Left lung (tissue), 14 donors: ENCODE measurements at places on chromosomes 2 and 18. TPM values are rescaled to one million over a fixed set of nuclear protein-coding genes. Genes with fewer than 3 reads are reported as not detected.

DNA sequence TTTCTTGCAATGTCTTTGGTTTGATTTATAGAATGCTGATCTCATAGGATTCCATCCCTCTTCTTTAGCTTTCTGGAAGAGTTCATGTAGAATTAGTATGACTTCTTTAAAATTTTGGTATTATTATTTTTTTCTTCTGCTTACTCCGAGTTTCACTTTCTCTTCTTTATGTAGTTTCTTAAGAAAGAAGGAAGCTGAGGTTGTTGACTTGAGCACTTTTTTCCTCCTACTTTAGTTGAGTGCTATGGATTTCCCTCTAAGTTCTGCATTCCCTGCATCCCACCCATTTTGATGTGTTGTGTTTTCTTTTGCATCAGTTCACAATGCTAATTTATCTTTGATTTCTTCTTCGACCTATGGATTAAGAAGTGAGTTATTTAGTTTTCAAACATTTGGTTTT, 78.9 kb upstream of the SPRED2 start:
- no peaks in the 10 kb centered on the region for H3K27me3 ChIP-seq
- no peaks in the 10 kb centered on the region for H3K4me1 ChIP-seq
- no peaks in the 10 kb centered on the region for H3K36me3 ChIP-seq
- no peak overlapping the region for H3K27ac ChIP-seq
- no peak for DNase-seq

- DNase-seq, result no peak
- no peaks in the 10 kb centered on the region for H3K4me1 ChIP-seq
- H3K27me3 ChIP-seq, result no peaks in the 10 kb centered on the region
- no peak overlapping the region for H3K4me3 ChIP-seq
Measured at GRCh38 chr2:125822746-125823145, 833.2 kb upstream of the GYPC start.

SPRED2 gene
- total RNA-seq, result 34.5 TPM

GRCh38 chr18:21996351-21996826, 173.0 kb upstream of the GATA6 start:
- no peak overlapping the region for H3K4me3 ChIP-seq
- H3K27ac ChIP-seq, result peak overlapping the region; percentile 1
- no peaks in the 10 kb centered on the region for H3K4me1 ChIP-seq
- H3K36me3 ChIP-seq, result no peaks in the 10 kb centered on the region
- H3K27me3 ChIP-seq, result no peaks in the 10 kb centered on the region

GRCh38 chr2:230953845-230954244, 28.8 kb upstream of the GPR55 start:
- no peaks in the 10 kb centered on the region for H3K27me3 ChIP-seq
- DNase-seq, result no peak
- no peak overlapping the region for H3K27ac ChIP-seq
- H3K4me1 ChIP-seq, result peaks cover 9% of the 10 kb centered on the region

DNA sequence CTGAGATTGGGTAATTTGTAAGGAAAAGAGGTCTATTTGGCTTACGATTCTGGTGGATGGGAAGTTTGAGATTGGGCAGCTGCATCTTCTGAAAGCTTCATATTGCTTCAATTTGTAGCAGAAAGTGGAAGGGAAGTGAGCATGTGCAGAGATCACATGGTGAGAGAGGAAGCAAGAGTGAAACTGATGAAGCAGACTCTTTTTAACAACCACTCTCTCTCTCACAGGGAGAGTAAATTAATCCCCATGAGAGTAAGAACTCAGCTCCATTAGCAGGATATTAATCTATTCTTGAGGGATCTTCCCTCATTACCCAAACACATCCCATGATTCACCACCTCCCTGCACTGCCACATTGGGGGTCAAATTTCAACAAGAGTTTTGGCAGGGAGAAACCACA, 298.5 kb upstream of the CELF4 start:
- no peaks in the 10 kb centered on the region for H3K4me1 ChIP-seq
- H3K27me3 ChIP-seq, result no peaks in the 10 kb centered on the region
- no peak for DNase-seq
- H3K27ac ChIP-seq, result no peak overlapping the region
- no peak overlapping the region for H3K4me3 ChIP-seq

GRCh38 chr18:11118051-11118766, 31.2 kb downstream of the PIEZO2 start:
- H3K27me3 ChIP-seq, result no peaks in the 10 kb centered on the region
- no peak for DNase-seq
- H3K4me1 ChIP-seq, result no peaks in the 10 kb centered on the region

GRCh38 chr2:132825601-132826000, 155.6 kb upstream of the LYPD1 start:
- no peaks in the 10 kb centered on the region for H3K4me1 ChIP-seq
- H3K27me3 ChIP-seq, result no peaks in the 10 kb centered on the region
- H3K27ac ChIP-seq, result no peak overlapping the region
- no peak for DNase-seq
- no peaks in the 10 kb centered on the region for H3K36me3 ChIP-seq
- H3K4me3 ChIP-seq, result no peak overlapping the region

GRCh38 chr2:42922790-42923579, 130.6 kb upstream of the HAAO start:
- DNase-seq, result no peak
- H3K4me1 ChIP-seq, result peaks cover 44% of the 10 kb centered on the region
- H3K36me3 ChIP-seq, result no peaks in the 10 kb centered on the region
- H3K4me3 ChIP-seq, result no peak overlapping the region
- peak overlapping the region; percentile 73 for H3K27ac ChIP-seq

- no peak for DNase-seq
- no peaks in the 10 kb centered on the region for H3K27me3 ChIP-seq
- H3K4me3 ChIP-seq, result no peak overlapping the region
- H3K27ac ChIP-seq, result no peak overlapping the region
Measured at GRCh38 chr2:225177098-225177497, 134.8 kb upstream of the DOCK10 start.

ABCA12 gene
- total RNA-seq, result 0.58 TPM

GNLY gene
- 9.2 TPM for total RNA-seq

CRYGD gene
- not detected for total RNA-seq

TFCP2L1 gene
- total RNA-seq, result 24.1 TPM

- no peaks in the 10 kb centered on the region for H3K4me1 ChIP-seq
- no peak overlapping the region for H3K27ac ChIP-seq
- no peak overlapping the region for H3K4me3 ChIP-seq
- no peaks in the 10 kb centered on the region for H3K36me3 ChIP-seq
- no peak for DNase-seq
Measured at GRCh38 chr18:21834299-21834660, 93.7 kb downstream of the MIB1 start.

SF3B1 gene
- 203 TPM for total RNA-seq

WDCP gene
- total RNA-seq, result 10.3 TPM

UPP2 gene
- total RNA-seq, result not detected

DNA sequence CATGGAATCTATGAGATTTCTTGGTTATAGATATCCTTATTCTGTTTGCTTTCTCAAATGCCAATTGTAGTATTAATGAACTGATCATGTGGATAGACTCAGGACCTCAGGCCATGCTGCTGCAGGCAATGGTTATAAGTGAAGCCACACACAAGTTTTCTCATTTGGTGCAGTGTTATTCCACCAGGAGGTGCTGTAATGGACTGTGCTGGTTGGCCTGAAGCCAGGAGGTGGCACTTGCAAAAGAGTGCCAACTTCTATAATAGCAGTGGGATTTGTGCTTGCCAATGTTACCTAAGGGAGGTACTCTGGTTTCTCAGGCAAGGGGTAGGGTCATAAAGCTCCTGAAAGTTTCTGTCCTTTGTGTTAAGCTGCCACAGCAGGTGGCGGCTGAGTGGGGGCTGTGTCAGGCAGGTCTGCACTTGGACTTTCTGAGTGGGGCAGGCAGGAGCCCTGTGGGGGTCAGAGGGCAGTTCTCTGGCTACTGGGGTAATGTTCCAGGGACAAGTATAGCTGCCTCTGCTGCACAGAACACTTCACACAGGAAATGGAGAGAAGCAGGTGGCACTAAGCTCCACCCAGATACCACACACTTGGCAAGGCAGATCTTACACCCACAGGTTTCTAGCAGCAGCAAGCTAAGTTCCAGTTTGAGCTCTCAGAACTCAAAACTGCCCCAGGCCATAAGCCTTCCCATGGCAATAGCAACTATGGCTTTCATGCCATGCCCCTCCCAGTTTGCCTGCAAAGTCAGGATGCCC, 352.6 kb upstream of the CWC22 start:
- no peak overlapping the region for H3K27ac ChIP-seq
- H3K4me1 ChIP-seq, result no peaks in the 10 kb centered on the region
- no peaks in the 10 kb centered on the region for H3K27me3 ChIP-seq
- H3K36me3 ChIP-seq, result no peaks in the 10 kb centered on the region

KCNG2 gene
- total RNA-seq, result 1.1 TPM

REG1B gene
- total RNA-seq, result not detected

DSG4 gene
- not detected for total RNA-seq

GRCh38 chr18:56444201-56444600, 194.2 kb downstream of the TXNL1 start:
- no peaks in the 10 kb centered on the region for H3K4me1 ChIP-seq
- peak overlapping the region; percentile 47 for H3K27ac ChIP-seq
- H3K36me3 ChIP-seq, result no peaks in the 10 kb centered on the region
- H3K4me3 ChIP-seq, result no peak overlapping the region
- no peaks in the 10 kb centered on the region for H3K27me3 ChIP-seq

DNA sequence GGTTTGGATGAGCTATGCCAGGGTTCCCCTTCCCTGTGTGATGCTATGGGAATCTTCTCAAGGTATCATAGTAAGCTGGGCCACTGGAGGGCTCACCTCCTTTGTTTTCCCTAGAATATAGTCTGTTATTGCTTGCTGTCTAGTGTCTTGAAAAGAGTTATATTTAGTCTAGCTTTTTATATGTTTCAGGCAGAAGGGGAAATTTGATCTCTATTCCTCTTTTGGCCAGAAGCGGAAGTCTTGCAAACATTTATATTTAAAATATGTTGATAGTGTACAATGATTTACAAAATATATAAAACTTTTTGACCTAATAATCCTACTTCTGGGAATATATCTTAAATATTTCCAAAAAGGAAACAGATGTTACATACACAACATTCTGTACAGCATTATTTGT, 260.7 kb downstream of the FHOD3 start:
- no peak overlapping the region for H3K27ac ChIP-seq
- H3K36me3 ChIP-seq, result no peaks in the 10 kb centered on the region
- no peak overlapping the region for H3K4me3 ChIP-seq
- DNase-seq, result no peak

IWS1 gene
- total RNA-seq, result 37.2 TPM

DNA sequence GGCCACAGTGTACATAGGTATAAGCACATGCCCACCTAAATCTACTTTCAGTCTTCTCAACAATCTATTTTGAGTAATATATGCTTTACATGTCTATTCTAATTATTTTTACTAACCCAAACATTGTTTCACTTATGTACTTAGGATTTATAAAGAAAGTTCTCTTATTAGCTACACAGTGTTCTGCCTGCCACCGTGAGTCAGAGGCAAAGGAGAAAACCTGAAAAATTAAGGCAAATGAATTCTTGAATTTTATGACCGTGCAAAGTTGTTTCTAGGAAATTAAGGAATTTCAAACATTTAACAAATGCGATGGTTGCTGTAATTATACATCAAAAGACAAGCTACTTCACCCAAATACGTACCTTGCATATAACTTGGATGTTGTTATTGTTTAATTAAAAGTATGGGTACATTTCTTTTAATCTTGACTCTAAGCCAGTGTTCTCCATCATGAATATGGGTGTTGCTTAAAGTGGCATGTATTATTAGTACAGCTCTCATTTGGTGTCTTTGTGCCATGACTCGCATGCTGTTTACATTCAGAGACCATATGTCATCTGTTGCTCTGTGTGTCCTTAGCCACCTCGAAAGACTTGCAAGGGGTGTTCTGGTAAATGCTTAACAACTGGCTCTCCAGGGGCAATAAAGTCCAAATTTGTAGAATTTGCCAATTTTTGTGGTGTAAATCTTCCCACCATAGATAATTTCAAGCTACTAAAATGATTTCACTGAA, 154.3 kb upstream of the FN1 start:
- no peak for DNase-seq
- no peaks in the 10 kb centered on the region for H3K27me3 ChIP-seq
- H3K36me3 ChIP-seq, result no peaks in the 10 kb centered on the region
- H3K4me1 ChIP-seq, result no peaks in the 10 kb centered on the region
- no peak overlapping the region for H3K27ac ChIP-seq
- H3K4me3 ChIP-seq, result no peak overlapping the region

GRCh38 chr2:212709280-212709679, 170.7 kb upstream of the ERBB4 start:
- H3K27me3 ChIP-seq, result no peaks in the 10 kb centered on the region
- no peak overlapping the region for H3K27ac ChIP-seq
- no peak overlapping the region for H3K4me3 ChIP-seq
- DNase-seq, result no peak

CRYGC gene
- total RNA-seq, result not detected

KATNAL2 gene
- 2.4 TPM for total RNA-seq

- H3K4me3 ChIP-seq, result no peak overlapping the region
- DNase-seq, result no peak
- peaks cover 6% of the 10 kb centered on the region for H3K27me3 ChIP-seq
- H3K36me3 ChIP-seq, result peaks cover 33% of the 10 kb centered on the region
- H3K27ac ChIP-seq, result no peak overlapping the region
- no peaks in the 10 kb centered on the region for H3K4me1 ChIP-seq
Measured at GRCh38 chr2:70983506-70984227, 5.2 kb downstream of the ANKRD53 start.

UXS1 gene
- 75.4 TPM for total RNA-seq

DNA sequence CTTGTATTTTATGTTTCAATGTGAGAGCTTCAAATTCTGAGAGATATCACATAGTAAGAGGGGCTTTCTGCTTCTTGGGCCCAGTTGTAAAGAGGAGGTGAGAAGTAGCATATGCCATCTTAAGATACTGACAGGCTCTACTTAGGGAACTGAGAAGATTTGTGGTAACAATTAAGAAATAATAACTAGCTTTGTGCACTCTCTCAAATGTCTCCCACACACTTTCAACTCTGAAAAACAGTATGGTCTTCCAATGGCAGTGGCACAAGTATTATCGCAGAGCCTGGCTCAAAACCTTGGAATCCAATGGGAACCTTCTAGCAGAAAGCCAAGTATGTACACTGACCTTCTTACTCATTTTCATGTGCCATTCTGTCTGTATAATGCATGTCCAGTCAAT, 80.3 kb upstream of the FAM237A start:
- no peaks in the 10 kb centered on the region for H3K4me1 ChIP-seq
- H3K36me3 ChIP-seq, result no peaks in the 10 kb centered on the region
- H3K4me3 ChIP-seq, result no peak overlapping the region
- no peak for DNase-seq

DNA sequence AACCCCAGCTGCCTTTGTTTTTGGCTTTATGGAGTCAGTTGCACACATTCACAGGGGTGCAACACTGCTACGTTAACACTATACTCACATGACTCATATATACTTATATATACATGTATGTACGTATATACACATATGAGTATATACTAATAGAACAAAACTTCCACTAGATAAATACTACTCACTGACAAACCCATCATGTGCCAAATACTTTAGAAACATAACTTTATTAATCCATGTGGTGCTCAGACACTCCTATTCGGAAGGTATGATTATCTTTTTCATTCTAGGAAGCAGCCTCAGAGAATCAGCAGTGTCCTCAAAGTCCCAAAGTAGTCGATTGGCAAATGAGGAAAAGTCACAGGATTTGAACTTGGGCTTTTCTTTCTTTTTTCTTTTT, 7.9 kb downstream of the PMAIP1 start:
- H3K4me3 ChIP-seq, result no peak overlapping the region
- H3K27ac ChIP-seq, result no peak overlapping the region
- no peaks in the 10 kb centered on the region for H3K36me3 ChIP-seq
